SW 1271 (cell line): ENCODE measurements at places on chromosomes 7 and 10.

- DNase-seq = no peak
Observed at GRCh38 chr7:132239422-132239994, 336.8 kb downstream of the PLXNA4 start.

DNA sequence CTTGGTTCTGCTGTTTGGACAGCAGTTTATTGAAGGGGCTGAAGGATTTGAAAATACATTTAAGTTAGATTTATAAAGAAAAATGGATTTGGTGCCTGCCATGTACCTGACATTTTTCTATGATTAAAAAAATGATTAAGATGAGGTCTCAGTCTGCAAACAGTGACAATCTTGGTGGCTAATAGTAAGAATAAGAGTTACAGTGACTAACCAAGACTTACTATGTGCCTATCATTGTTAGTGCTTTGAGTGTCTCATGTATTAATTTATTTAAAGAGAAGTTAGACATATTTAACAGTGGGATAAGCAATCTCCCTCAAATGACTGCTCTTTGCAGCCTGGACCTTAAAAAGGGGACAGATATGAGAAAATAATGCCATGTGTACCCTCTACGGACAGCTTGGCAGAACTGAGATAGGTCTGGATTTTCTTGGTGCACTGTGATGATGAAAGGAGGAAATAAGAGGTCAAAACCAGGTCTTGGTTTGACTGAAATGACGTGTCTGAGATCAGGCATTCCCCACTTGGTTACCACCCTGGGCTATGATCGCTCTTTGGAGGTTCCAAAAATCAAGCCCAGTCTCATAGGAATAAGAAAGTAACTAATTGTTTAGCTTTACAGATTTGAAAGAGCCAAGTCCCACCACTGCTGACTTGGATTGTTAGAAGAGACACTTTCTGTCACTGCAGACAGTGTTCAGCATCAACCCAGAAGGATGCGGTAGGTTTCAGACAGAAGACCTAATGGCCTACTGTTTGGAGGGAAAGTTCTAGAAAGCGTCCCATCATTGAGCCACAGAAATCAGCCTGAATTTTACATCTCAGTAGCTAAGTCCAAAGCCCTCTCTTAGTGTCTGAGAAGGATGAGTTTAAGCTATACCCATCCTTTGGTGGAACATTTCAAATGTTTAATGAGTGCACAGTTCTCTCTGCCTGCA is 2.1 kb downstream of the CASP7 start:
- no peak for DNase-seq

DNA sequence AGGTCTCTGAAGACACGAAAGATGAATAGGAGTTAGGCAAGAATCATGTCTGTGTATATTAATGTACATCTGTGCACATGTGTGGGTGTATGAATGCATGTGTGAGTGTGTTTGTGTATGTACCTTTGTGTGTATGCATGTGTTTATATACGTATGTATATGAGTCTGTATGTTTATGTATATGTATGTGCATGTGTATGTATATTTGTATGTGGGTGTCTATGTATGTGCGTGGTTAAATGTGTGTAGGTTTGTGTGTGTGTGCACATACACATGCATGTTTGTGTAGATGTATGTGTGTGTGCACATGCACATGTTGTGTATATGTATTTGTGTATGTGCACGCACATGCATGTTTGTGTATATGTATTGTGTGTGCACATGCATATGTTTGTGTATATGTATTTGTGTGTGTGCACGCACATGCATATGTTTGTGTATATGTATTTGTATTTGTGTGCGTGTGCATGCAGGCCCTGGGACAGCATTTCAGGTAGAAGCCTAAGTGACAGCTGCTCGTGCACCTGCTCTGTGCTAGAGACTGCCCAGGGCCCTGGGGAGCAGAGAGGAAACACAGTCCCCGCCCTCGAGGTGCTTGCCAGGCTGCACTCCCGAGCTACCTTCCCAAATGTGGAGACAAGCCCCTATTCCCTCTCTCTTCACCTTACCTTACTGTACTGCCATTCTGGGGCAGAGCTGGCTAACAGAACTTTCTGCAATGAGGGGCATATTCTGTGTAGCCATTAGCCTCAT is 12.1 kb downstream of the PNLIPRP1 start:
- no peak for DNase-seq

- no peak for DNase-seq
Observed at GRCh38 chr10:63666836-63667383, 145.7 kb downstream of the REEP3 start.

DNA sequence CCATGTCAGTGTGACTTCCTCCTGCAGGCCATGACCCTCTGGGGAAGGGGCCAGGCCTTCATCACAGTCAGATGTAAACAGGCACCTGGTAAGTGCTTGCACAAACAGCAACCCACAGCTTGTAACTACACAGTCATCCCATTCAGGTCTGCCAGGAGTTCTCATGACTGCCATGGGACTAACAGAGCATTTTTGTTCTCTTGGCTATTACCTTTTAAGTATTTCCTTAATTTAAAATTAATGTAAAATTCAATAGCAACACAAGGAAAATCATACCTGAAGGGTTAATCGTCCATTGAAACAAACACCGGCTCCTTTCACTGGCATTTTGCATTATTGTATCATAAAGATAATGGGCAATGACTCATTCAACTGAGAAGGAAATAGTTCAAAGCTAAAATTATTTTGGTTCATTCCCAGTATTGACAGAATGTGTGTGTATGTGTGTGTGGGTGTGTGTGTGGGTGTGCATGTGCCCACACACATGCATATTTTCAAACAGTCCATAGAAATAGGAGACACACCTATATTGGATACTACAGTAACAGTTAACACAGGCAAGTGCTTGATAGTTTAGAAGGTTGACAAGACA is 307.9 kb downstream of the WDR11 start:
- DNase-seq = no peak

DNA sequence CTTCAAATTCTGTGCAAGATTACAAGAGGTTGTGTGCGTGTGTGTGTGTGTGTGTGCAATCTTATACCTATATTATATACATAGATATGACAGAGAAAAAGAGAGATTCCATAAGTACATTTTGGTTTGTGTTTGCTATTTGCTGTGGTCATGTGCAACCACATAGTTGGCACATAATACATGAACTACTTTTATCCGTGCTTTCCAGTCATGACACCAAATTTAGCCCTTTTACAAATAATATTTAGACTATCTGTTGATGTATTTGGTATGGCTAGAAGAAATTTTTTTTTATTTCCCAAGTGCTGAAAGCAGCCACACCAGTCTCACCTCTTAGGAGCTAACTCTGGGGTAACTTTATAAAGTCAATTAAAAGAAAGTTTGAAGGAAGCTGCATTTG is 63.5 kb upstream of the EGFR start:
- DNase-seq = no peak

GRCh38 chr7:70113536-70113935 is 515.3 kb downstream of the AUTS2 start:
- DNase-seq = no peak

DNA sequence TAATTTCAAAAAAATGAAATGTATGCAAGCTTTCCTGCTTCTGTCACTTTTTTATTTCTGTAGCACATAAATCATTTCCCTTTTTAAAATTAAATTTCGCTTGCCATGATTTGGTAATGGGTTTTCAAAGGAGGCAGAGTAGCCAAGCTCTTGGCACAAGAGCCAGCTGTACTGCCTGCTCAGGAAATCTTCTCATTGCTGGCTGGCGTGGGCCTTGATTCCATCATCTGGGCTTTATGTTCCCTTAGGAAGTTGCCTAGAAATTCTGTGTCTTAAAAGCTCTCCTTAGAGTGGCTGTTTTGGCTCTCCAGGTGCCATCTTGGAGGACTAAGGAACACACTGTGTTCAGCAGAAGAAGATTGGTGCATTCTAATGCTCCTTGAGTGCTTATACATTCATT is 107.4 kb downstream of the ARID5B start:
- DNase-seq = no peak

DNA sequence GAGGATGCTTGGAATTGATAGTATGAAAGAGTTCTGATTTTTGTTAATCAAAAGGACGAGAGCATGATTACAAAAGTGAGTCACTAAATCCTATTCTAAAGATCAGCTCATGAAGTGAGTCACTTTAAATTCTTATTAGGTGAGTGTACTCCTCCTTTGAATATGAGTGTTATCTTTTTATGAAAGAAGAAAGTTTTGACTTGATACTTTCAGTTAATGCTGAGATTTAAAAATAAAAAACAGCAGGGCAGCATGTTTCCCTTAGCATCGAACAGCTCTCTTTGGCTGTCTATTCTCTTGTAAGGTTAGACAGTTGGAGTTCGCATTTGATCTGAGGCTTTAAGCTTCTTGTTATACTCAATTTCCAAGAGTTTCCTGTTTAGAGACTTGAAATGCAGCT is 222.0 kb downstream of the TWIST1 start:
- DNase-seq = peak; percentile 87

GRCh38 chr10:130545122-130545521 is 408.9 kb downstream of the GLRX3 start:
- DNase-seq = no peak

GRCh38 chr10:11364241-11364640 is 247.2 kb downstream of the USP6NL start:
- DNase-seq = no peak

- DNase-seq = peak; percentile 61
Observed at GRCh38 chr7:29968683-29969395, 20.8 kb downstream of the SCRN1 start.

DNA sequence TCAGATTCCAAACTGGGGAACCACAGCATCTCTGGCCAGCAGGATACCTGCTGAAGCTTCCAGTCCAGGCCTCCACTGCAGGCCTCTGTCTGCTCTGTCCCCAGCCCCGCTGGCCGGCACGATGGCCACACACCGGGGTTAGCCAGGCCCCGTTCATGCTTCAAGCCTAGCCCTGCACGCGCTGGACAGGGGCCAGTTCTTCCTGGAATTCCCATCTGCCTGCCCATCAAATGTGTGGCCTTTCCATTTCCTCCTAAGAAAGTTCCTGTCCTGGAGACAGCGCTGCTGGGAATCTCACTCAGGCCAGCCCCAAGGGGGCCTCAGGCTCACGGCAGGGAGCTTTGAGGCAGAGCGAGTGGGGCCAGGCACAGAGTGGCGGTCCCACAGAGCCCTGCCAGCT is 18.0 kb downstream of the SH2B2 start:
- DNase-seq = no peak

GRCh38 chr10:34711500-34711899 is 103.6 kb downstream of the PARD3 start:
- DNase-seq = no peak

DNA sequence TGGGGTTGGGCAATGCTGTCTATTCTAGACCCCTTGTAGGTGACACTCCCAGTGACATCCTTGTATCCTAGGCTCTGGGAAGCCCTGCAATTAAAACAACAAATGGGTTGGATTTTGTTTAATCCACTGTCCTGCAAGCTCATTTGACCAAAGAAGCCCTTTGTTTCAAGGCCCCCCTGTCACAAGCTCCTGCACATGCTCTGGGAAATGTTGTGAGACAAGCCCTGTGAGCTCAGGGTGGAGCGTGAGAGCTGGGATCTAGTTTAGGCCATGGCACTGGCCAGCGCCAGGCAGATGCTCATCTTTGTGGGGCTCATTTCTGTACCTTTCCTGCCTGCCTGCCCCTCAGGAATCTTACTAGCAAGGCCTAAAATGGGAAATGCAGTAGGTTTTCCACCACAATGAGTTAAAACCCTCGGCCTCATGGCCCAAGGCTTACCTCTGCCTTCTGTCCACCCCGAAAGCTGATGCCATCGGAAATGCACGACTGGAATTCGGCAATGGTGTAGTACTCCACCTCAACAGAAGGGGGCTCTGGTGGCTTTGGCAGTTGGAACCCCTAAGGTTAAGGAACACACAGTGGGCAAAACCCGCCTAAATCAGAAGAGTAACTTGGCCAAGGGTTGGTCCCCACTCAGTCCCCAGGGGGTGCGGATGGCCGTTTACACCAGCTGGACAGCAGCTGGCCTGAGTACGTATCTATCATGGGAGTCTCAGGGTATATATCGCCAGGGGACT is 112.0 kb downstream of the NEURL1 start:
- DNase-seq = no peak

DNA sequence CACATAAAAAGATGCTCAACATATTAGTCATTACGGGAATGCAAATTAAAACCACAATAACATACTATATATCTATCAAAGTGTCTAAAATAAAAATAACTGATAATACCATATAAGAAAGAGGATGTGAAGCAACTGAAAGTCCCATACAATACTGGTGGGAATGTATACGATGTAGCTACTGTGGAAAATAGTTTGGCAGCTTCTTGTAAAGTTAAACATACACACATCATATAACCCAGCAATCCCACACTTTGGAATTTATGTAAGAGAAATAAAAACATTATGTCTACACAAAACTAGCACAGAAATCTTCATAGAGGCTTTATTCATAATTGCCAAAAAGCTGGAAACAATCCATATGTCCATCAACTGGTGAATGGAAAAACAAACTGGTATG is 10.5 kb upstream of the COMMD3 start:
- DNase-seq = no peak

DNA sequence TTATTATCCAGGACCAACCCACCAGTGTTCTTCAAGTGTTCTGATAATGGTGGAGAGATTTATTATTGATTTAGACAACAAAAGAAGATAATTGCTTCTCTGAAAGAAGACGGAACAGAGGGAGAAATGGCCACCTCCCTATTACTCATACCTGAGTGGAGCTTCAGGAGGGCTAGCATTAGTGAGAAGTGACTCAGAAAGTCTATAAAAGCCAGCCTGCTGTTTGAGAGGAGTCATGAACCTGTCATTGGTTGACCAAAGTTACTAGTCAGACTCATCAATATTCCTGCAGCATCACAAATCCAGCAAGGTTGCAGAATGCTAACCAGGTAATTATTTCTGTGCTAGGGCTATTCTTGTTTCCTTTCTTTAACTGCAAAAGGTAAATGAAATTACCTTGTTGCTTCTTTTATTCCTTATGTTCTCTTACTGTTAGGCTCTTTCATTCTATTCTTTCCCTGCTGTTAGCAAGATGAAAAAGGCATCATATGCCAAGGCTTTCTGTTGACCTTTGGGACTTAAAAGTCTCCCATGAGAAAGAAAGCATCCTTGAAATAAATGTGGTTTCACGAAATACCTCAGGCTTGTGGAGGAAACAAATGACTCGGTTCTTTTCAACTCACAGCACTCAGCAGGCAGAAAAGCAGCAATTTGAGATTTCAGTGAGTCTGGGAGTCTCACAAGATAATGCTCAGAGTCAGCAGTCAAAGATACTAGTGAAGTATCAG is 256.4 kb upstream of the PHYHIPL start:
- peak; percentile 16 for DNase-seq

GRCh38 chr7:80647436-80647835 is 9.0 kb downstream of the CD36 start:
- no peak for DNase-seq
